GM04503 (cell line): ENCODE measurements at places on chromosomes 6 and 20.
A peak's percentile ranks its signal among the peaks of the same experiment; 100 is the strongest.

- DNase-seq, result no peak
Observed at GRCh38 chr6:144110210-144110609, 14.8 kb upstream of the SF3B5 start.

GRCh38 chr6:139932671-139933070 is 558.2 kb upstream of the CITED2 start:
- DNase-seq, result no peak

GRCh38 chr6:36622901-36623546 is 28.9 kb downstream of the SRSF3 start:
- no peak for DNase-seq

DNA sequence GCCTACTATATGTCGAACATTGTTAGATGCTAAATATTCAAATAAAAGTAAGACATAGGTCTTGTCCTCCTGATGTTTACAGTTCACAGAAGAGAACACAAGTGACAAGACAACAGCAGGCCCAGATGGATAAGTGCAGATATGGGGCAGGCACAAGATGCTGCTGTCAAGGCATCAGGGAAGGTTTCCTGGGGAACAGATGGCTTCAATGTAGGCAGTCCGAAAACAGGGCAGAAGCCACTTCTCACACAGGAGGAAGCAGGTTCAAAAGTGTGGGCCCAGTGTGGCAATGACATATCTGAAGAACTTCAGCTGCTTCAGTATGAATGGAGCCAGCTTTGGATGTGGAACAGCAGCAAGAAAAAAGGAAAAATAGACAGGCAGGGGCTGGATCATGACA is 32.5 kb downstream of the HLA-DPB1 start:
- no peak for DNase-seq

- no peak for DNase-seq
Observed at GRCh38 chr6:36873612-36874442, 776 bp downstream of the PPIL1 start.

GRCh38 chr20:5000263-5001173 is 792 bp downstream of the SLC23A2 start:
- no peak for DNase-seq

GRCh38 chr20:20712004-20712473 is 405 bp downstream of the RALGAPA2 start:
- no peak for DNase-seq

- DNase-seq, result no peak
Observed at GRCh38 chr20:15742087-15742486, 831.2 kb downstream of the KIF16B start.

DNA sequence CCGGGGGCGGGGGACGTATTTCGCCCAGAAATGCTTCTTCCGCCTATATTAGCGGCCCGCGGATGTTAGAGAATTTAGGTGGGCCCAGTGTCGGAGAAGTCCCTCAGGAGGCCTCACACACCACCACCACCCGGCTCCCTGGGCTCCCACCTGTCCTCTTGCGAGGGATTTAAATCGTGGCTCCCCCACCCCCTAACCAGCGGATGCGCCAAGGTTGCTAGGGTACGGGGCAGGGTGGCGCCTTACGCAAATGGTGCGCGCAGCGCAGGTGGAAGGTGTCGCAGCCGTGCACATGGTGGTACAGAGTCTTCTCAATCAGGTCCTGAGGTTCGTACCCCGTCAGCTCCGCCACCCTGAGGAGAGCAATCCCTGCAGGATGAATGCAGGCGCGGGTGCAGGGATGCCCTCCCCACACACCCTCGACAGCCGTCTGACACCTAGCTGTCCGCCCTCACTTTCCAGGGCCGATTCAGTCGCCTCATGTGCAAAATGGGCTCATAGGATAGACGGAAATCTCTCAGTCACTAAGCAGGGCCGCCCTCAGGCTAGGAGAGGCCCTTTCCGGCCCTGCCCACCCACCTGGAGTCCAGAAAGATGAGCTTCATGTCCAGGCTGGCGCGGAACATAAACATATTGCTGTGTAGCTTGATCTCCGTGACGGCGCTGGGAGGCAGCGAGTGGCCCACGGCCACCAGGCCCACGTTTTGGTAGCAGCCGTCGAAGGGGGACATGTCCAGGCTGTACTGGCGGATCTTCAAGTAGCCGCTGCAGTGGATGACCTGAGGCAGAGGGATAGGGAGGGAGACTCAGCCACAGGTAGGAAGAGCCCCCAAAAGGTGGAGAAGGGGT is 16.6 kb downstream of the SIM1 start:
- no peak for DNase-seq

DNA sequence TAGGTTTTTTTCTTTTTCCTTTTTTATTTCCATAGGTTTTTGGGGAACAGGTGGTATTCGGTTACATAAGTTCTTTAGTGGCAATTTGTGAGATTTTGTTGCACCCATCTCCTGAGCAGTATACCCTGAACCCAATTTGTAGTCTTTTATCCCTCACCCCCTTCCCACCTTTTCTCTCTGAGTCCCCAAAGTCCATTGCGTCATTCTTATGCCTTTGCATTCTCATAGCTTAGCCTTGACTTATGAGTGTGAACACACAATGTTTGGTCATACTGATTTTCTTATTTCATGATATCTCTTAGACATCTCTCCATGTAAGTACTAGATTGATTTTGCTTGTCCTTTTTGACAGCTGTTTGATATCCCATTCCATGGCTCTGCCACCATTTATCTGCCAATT is 27.2 kb downstream of the TGM3 start:
- no peak for DNase-seq

GRCh38 chr6:131353876-131354275 is 218.6 kb downstream of the AKAP7 start:
- DNase-seq, result no peak

- DNase-seq, result no peak
Observed at GRCh38 chr6:25038999-25039398, 103.2 kb upstream of the RIPOR2 start.

GRCh38 chr20:58408603-58409246 is 19.7 kb downstream of the VAPB start:
- no peak for DNase-seq

- DNase-seq, result no peak
Observed at GRCh38 chr6:158048589-158048988, 66.9 kb downstream of the SYNJ2 start.

- no peak for DNase-seq
Observed at GRCh38 chr6:87261534-87261933, 60.9 kb upstream of the SMIM8 start.

- DNase-seq, result no peak
Observed at GRCh38 chr20:38143238-38143645, 21.8 kb downstream of the TGM2 start.

DNA sequence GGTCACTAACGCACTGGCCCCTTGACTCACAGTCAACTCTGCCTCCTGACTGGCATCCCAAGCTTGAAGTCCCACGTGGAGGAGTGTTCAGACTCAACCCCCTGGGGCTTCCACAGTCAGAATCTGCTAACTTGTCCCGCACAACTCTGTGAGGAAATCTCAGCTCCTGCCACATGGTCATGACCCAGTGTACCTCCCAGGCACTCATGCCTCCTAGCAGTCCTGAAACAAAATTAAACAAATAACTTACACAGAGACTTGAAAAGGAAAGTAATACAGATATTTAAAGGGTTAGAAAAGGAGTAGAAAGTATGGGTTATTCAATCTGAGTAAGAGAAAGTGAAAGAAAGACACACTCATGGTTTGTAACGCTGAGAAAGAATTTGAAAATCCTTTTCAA is 134.9 kb downstream of the GMDS start:
- no peak for DNase-seq

GRCh38 chr6:164825386-164825785 is 484.0 kb downstream of the C6orf118 start:
- no peak for DNase-seq

- no peak for DNase-seq
Observed at GRCh38 chr6:121849477-121849876, 414.0 kb downstream of the GJA1 start.

DNA sequence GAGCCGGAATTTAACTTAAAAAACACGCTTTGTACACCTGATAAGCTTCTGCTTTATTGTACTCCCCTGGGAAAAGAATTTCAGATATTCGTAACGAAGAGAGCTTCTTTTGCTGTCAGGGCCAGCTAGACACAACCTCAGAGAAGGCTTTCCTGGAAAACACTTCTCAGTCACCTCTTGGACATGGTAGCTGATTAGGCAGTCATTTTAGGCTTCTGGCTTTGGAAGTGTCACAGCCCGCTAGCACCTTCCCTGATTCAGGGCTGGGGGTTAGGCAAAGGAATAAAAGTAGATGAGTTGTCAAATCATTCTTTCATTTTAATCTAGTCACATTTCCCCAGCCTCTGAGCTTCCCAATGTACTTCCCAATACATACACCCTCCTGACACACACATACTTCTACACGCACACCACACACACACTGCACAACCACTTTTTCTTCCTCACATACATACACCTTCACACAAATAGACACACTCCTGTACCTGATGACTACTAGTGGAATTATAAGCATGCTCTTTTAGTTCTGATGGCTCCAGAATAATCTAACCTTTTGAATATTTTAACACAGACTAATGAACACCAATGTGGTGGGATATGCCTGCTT is 34.9 kb upstream of the TINAG start:
- no peak for DNase-seq

DNA sequence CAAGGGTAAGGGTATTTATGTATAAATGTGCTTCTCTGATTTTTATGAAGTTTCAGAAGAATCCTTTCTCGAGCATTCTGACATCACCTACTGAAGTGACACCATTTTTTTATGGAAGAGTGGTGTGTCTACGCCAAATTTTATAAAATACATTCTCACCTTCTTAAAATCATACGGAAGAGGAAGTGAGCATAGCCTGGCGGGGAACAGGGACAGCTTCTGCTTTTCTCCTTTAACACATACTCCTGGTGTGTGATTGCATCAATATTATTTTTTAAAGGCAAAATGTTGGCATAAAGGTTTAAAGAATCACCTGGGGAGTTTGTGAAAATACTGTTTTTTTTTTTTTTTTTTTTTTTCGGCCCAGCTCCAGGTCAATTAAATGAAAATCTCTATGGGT is 733.6 kb upstream of the MAN1A1 start:
- no peak for DNase-seq

GRCh38 chr6:139354189-139354588 is 20.3 kb downstream of the CITED2 start:
- no peak for DNase-seq

- DNase-seq, result no peak
Observed at GRCh38 chr20:54067606-54068174, 2.7 kb downstream of the BCAS1 start.

DNA sequence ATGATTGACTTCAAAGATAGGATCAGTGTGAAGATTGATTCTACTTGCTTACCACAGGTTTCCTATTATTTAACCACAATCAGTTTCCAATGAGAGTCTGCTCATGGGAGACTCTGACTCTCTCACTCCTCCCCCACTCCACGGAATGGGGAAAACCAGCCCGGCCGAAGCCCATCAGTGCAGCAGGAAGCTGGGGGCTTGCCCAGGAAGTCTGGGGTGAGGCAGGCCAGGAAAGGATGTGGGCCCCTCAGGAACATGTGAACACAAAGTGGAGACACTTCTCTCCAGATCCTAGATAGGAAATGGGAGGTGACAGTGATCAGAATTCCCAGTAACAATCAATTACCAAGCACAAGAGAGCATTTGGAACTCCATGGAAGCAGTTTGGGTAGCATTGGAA is 144.2 kb downstream of the TTLL2 start:
- DNase-seq, result no peak

DNA sequence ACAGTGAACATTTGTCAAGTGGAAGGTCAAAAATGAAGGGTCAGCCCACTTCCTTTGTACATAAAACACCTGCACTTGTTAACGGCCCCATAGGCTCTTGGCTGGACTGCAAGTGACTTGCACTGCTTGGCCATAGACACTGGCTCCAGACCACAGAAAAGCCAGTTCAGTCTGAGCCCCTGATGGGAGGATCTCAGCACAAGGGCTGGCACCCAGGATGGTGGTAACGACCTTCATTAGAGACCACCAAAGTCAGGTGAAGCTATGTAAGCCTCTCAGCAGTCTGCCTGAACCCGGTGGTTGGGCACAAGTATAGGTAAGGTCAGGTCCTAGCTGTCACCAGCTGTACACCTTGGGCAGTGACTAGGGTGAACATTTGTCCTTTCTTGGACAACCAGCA is 16.1 kb downstream of the PLAGL2 start:
- DNase-seq, result no peak

GRCh38 chr6:159604443-159604956 is 88.5 kb downstream of the SOD2 start:
- no peak for DNase-seq

- DNase-seq, result peak; percentile 39
Observed at GRCh38 chr20:41057999-41058673, 29.5 kb downstream of the TOP1 start.

DNA sequence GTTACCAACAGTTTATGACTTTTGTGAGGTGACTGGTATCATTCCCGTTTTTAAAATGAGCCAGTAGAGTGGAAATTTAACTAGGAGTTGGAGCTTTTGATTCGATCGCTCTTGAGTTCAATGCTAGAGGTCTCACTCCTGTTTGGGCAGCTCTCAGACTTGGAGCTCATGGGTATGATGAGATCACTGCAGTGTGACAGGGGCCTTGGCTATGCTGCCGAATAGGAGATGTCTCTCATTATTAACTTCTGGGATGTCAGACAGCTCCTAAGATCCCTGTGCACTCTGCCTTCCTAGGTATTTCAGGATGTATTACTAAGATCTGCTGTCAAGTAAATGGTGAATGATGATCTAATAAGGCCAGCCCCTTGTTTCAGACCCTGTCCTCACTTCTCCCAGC is 20.4 kb downstream of the AKAP12 start:
- DNase-seq, result no peak

- DNase-seq, result no peak
Observed at GRCh38 chr6:163789199-163789810, 374.8 kb downstream of the QKI start.

DNA sequence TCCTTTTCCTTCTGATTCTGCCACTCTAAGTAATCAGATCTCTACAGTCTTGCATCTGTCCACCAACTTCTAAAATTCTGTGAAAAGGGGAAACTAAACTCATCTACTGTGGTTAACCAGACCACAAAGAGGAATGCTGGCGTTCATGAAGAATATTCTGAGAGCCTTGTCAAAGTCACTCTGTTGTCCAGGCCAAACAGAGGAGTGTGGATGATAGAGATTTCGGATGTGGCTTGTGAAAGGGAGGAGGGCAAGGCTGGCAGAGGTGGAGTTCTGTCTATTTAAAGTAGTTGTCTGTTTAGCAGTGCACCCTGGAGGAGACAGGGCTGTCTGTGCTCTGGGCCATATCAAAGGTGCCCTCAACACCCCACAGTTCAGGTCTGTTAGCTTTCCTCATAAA is 33.9 kb downstream of the CCN2 start:
- no peak for DNase-seq

DNA sequence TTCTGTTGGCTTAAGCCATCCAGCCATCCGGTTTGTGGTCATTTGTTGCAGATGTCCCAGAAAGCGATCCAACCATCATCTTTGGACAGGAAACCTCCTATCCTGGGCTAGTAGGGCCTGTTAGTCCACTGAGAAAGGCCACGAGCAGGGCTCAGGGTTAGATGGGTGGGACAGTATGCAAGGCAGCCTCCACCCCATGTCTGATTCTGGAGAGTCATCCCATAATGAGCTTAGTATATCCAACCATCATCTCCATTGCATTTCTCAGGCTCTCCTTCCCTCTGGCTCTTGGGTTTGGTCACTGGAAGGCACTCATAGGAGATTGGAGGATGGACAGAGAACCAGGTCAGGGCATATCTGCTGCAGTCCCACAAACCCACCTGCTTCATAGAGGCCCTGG is 117.8 kb downstream of the LRFN2 start:
- no peak for DNase-seq
